Stimulated activated naive CD4-positive, alpha-beta T cell (primary cell): ENCODE measurements at places on chromosomes 7 and 10.

DNA sequence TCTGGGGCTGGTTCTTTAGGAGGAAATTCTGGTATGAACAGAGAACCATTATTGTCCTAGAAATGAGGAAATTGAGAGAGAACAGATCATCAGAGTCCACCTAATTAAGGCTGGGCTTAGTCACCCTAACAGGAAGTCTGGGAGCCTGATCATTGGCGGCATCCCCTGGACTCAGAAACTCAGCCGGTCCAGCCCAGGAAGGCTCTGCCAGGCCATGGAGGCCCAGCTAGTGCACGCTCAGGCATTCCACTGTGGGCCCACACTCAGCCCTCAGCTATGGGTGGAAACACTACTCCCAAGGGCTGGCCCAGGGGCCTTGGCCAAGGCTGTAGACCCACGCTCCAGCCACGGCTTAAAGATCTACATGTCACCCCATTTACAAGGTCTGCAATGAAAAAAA, 109.2 kb downstream of the PTPN20 start:
- DNase-seq: no peak

GRCh38 chr7:115013886-115014285, 92.0 kb downstream of the MDFIC start:
- no peak for DNase-seq

- no peak for DNase-seq
Observed at GRCh38 chr10:104036069-104036384, 49.7 kb downstream of the COL17A1 start.

- DNase-seq: no peak
Observed at GRCh38 chr7:124700655-124701054, 64.9 kb downstream of the GPR37 start.

DNA sequence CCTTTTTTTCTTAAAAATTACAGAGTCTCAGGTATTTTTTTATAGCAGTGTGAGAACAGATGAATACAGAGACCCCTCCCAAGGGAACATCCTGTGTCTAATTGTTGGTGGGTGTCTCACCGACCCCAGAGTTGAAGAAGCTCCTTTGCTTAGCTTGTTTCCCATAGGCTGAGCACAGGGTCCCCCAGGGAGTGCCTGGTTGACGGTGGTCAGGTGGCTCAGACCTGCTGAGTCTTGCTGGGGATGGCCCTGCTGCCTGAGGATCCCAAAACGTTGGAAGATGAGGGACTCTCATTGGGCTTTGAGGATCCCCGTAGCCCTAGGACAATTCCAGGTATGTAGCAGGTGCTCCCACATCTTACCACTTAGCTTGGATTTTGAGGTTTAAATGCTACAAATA, 19.5 kb downstream of the SCART1 start:
- no peak for DNase-seq

DNA sequence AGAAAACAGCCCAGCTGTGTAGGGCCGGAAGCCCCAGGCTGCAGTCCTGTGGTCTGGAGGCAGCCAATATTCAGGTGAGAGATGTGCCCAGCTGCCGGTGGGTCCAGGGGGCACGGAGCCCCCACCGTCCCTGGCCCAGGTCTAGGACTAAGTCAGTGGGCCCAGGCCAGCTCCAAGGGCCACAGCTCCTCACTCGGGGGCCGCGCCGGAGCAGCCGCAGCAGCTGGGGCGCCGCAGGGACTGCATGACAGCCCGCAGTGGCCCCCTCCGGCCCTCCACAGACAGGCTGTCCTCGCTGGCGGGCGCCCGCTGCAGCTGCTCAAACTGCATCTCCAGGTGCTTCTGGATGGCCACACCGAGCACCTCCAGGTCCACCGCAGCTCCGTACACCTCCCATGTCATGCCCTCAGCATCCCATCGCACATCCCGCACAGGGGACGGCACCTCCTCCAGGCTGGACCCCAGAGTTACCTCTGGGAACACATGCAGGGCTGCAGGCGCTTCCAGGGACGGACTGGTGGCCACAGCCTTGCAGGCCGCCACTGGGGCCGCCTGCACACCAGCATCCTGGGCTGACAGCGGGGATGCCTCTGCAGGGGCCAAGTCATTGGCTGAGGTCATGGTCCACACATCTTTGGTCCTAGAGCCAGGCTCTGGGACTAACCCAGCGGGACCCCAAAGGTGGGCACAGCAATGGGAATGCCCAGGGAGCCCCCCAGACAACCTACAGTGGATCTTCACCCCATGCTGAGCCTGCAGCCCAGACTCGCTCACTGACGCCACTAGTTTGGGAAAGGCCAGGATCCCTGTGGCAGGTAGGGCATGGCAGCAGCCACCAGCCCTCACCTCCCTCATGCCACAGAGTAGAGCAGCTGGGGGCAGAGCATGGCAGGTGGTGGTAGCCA, 7.0 kb downstream of the GPRIN2 start:
- no peak for DNase-seq

DNA sequence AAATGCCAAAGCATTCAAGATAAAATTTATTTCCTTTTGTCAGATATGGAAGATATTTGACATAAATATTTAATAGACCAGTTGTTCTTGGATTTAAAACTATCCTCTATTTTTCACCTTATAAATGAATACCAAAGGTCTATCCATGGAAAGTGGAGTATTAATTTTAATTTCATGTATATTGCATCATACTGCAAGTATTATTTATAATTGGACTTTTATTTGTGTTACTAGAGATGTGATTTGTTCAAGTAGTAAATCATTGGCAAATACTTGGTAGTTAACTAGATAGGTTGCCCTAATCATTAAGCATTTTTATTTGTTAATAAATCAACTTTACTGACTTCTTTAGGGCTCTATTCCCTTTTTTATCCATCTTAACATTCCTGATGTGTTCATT, 98.1 kb downstream of the CDC14C start:
- no peak for DNase-seq

DNA sequence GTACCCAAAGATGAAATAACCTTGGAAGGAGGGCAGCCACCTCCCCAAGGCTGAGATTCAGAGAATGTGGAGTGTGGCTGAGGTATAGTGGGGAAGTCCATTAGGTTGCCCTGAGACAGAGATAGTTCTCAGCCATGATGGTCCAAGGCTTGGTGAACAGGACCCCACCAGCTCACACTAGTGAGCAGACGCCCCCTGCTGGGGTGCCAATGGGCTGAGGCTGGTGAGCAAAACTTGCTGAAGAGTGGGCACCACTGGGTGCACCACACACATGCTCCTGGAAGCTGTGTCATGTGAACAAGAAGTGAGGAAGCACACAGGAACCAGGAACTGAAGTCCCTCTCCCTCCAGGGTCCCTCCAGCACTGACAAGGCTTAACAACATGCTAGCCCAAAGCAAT, 8.9 kb downstream of the FBXL13 start:
- DNase-seq: no peak

- no peak for DNase-seq
Observed at GRCh38 chr10:18606051-18606695, 45.2 kb downstream of the NSUN6 start.

GRCh38 chr7:43753843-43754242, 4.6 kb upstream of the BLVRA start:
- no peak for DNase-seq

DNA sequence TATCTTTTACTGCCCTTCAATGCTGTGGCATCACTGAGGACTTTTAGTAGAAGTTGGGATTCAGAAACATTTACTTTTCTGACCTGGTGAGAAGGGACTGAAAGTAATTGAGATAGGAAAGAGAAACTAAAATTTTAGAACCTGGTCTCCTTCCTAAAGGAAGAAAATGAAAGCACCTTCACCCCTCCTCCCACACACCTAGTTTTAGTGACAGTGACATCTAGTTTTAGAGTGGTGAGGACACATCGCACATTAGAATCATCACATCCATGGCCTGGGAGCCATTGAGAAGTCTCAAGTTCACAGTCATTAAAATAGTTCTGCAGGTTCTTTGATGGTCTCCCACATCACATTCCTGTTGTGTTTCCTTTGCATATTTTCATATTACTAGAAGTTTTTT, 16.1 kb downstream of the TAS2R41 start:
- DNase-seq: no peak
